ENCODE measurements at places on chromosomes 2 and 18.

- DNase-seq, result no peak
Measured at GRCh38 chr2:77629539-77629938, 107.4 kb upstream of the LRRTM4 start.

DNA sequence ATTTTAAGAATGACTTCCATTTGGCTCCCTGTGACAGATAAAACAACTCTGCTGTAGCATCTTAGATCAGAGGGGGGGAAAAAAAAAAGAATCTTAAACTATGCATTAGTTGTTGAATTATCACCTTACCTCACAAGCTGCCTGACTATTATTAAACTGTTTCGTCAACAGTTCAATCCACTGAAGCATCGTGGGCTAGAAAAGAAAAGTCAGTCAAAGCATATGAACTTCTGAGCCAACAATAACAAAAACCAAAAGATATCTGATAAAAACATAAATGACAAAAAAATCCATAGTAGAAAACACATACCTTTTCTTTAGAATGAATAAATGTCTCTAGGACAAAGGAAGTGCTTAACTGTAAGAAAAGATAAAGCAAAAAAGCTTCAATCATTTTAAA lies 73.7 kb downstream of the C2orf74 start:
- DNase-seq, result no peak

DNA sequence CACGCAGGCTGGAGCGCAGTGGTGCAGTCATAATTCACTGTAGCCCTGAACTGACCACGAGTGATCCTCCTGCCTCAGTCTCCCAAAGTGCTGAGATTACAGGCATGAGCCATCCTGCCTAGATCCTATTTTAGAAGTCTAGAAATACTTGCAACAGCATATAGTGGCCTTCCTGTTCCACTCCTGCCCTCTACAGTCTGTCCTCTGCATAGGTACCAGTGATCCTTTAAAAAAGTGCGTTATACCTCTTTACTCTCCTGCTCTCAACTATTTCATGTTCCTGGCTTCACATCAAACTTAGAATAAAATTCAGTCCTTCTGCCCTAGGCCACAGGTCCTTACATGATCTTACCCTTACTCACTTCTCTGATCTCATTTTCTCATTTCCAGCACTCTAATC lies 6.0 kb downstream of the COMMD1 start:
- DNase-seq, result no peak

GRCh38 chr2:231655894-231656293 lies 52.4 kb upstream of the PTMA start:
- DNase-seq, result no peak

GRCh38 chr2:36695746-36696415 lies 626 bp upstream of the VIT start:
- no peak for DNase-seq
